ENCODE measurements at places on chromosomes 6 and 20. TPM values are rescaled to one million over a fixed set of nuclear protein-coding genes. Genes with fewer than 3 reads are reported as not detected.

DNA sequence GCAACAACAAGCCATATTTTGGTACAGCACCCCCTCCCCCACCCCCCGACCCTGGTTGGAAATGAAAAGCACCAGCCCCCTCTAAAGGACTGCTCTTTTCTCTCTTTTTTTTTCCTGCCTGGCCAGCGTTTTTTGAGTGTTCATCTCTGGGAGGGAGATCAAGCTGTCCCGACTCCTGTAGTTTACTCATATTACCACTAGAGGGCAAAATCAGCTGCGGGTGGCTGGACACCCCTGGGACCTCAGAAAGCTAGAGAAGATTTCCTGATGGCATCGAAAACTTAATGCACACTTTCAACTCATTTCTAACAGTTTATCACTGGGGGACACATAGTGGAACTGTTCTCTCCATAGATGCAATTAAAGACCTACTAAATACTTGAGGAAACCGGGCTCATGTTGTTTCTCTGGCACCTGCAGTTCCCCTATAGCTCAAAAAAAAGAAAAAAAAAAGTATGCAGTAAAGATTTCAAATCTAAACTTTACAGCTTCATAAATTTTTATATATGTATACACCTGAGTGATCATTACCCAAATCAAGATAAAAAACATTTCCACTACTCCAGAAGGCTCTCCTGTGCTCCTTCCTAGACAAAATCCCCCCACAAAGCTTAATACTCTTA, 24.4 kb downstream of the CNBD2 start:
- peak; percentile 58 for DNase-seq

DNA sequence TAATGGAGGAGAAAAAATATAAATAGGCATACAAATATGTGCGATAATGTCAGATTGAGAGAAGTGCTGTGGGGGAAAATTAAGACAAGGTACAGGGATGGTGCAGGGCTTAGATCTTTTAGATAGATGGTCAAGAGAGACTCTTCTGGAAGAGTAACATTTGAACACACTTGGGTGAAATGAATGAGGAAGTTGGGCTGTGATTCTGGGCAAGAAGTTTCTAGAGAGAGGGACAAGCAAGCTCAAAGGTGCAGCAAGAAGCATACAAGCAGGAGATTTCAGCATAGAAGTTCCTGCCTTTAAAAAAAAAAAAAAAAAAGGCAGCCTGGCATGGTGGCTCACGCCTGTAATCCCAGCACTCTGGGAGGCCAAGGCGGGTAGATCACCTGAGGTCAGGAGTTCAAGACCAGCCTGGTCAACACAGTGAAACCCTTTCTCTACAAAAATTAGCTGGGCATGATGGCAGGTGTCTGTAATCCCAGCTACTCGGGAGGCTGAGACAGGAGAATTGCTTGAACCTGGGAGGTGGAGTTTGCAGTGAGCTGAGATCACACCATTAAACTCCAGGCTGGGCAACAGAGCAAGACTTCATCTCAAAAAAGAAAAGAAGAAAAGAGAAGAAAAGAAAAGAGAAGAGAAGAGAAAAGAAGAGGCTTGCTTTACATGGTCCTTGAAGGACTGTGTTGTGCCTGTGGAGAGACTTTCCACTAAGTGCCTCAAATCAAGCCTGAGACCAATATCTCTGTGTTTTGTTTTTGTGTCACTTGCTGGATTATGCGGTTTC, 9.7 kb upstream of the CD83 start:
- DNase-seq, result no peak

Gene DSP
- total RNA-seq, result 61.9 TPM

- peak; percentile 73 for DNase-seq
Observed at GRCh38 chr6:148857798-148858390, 111.1 kb downstream of the UST start.

Gene HLA-F
- total RNA-seq, result 7.5 TPM

- DNase-seq, result no peak
Observed at GRCh38 chr6:116015561-116015960, 45.1 kb downstream of the FRK start.

DNA sequence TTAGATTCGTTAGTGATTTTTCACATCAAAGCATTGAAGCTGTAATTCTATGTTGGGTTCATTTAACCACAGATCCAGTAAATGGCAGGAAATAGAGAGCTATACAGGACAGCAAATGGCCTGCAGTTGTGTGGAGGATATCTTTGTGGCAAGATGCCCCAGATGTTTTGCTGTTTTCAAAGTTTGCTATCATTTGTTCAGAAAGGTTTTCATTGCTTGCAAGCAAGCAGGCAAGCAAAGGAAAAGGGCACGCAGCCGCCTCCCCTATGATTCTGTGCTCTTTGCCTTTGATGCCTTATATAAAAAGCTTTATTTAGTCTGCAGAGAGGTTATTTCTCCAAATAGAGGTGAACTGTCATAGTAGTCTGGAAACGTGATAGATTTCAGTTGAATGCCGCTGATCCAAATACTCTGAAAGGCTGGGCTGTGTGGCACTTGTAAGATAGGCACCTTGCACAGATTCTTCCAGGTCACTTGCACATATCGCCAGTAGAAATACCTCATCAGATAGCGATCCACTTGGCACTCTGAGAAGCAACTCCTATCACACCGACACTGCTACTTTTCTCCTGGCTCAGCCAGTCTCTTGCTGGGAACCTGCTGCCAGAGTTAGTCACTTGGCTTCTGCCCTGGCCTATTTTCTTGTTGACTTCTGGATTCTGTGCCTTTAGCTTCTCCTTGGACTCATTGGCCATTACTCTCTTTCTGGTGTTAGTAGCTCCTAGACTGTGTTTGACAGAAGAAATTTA, 66.4 kb downstream of the UTRN start:
- DNase-seq, result no peak

- DNase-seq, result no peak
Observed at GRCh38 chr20:58480551-58481336, 34.5 kb downstream of the APCDD1L start.

Gene BHLHE23
- total RNA-seq, result not detected

GRCh38 chr6:40722553-40723258, 135.5 kb upstream of the LRFN2 start:
- no peak for DNase-seq

- no peak for DNase-seq
Observed at GRCh38 chr6:766625-767024, 73.7 kb upstream of the EXOC2 start.

- no peak for DNase-seq
Observed at GRCh38 chr20:63275825-63276224, 3.2 kb downstream of the ARFGAP1 start.

DNA sequence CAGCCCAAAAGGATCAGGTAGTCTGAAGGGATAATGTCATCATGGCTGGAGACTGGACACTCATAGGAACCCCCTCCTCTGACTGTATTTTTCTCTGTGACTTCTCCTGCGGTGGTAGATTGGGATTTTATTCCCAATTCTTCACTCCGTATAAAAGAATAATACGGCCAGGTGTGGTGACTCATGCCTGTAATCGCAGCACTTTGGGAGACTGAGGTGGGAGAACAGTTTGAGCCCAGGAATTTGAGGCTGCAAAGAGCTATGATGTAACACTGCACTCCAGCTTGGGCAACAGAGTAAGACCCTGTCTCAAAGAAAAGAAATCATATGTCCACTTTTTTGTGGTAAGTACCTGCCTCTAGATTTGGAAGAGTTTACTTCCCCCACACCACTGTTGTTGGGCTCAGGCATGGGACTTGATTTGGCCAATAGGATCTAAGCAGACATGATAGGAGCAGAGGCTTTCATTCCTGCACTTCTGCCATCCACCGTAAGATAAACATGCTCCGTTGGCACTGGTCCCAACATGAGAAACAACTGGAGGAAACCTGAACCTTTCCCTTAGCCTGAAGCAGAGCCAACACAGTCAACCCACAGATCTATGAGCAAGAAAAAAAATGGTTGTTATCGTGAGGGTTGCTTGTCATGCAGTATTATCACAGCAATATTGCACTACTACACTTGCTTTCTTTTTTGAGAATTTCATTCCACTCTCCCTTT, 82.0 kb downstream of the JPH2 start:
- peak; percentile 47 for DNase-seq

GRCh38 chr6:43120101-43120763, 44.1 kb downstream of the PTK7 start:
- no peak for DNase-seq

- DNase-seq, result no peak
Observed at GRCh38 chr6:31956796-31957195, 2.0 kb downstream of the NELFE start.

Gene LY86
- total RNA-seq, result not detected

GRCh38 chr6:147057188-147057587, 147.0 kb upstream of the STXBP5 start:
- no peak for DNase-seq

Gene ECT2L
- total RNA-seq, result not detected

Gene CRISP2
- total RNA-seq, result not detected

- no peak for DNase-seq
Observed at GRCh38 chr6:142914369-142914768, 30.6 kb downstream of the HIVEP2 start.

- no peak for DNase-seq
Observed at GRCh38 chr6:15352845-15353244, 107.0 kb downstream of the JARID2 start.

Gene PGC
- total RNA-seq, result not detected

Gene RIPOR2
- total RNA-seq, result 10.2 TPM

DNA sequence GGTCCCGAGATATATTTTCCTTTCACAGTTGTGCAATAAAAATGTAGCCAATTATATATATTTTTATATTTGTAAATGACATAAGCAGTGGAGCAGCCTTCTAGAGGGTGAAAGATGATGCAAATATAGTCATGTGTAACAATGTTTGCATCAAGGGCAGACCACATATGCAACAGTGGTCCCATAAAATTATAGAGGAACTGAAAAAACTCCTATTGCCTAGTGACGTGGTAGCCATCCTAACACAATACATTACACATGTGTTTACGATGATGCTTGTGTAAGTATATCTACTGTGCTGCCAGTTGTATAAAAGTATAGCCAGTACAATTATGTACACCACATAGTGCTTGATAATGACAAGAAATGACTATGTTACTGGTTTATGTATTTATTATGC, 162.8 kb downstream of the ZFAND3 start:
- DNase-seq, result no peak

Gene MCCD1
- not detected for total RNA-seq

Gene STK35
- 15.9 TPM for total RNA-seq

All from HFFc6 (cell line).